Lower lobe of right lung (tissue), 2 donors: ENCODE measurements at places on chromosomes 4 and X. TPM values are rescaled to one million over a fixed set of nuclear protein-coding genes. Genes with fewer than 3 reads are reported as not detected.

GRCh38 chrX:46788902-46789301, 30.0 kb upstream of the SLC9A7 start:
- peaks cover 4% of the 10 kb centered on the region for H3K4me1 ChIP-seq
- no peak overlapping the region for H3K4me3 ChIP-seq
- H3K36me3 ChIP-seq, result no peaks in the 10 kb centered on the region
- no peak for DNase-seq
- H3K27ac ChIP-seq, result no peak overlapping the region

- H3K4me1 ChIP-seq, result no peaks in the 10 kb centered on the region
- no peaks in the 10 kb centered on the region for H3K27me3 ChIP-seq
- no peak for DNase-seq
- no peak overlapping the region for H3K27ac ChIP-seq
- H3K36me3 ChIP-seq, result peaks cover 30% of the 10 kb centered on the region
- H3K4me3 ChIP-seq, result no peak overlapping the region
These were observed 17.6 kb downstream of the OFD1 start for GRCh38 chrX:13752141-13752540.

- H3K4me1 ChIP-seq, result peaks cover 17% of the 10 kb centered on the region
- no peaks in the 10 kb centered on the region for H3K27me3 ChIP-seq
- no peak overlapping the region for H3K4me3 ChIP-seq
- H3K27ac ChIP-seq, result peak overlapping the region; percentile 58
- H3K36me3 ChIP-seq, result peaks cover 18% of the 10 kb centered on the region
- DNase-seq, result no peak
These were observed 25.7 kb downstream of the SLC39A8 start for GRCh38 chr4:102319594-102319993.

Gene BEX3
- 93.9 TPM for total RNA-seq

Gene SPANXC
- total RNA-seq, result not detected

Gene CENPVL3
- total RNA-seq, result not detected
